ENCODE measurements at places on chromosomes 12 and 14. TPM values are rescaled to one million over a fixed set of nuclear protein-coding genes. Genes with fewer than 3 reads are reported as not detected.

GRCh38 chr12:93786656-93787397 is 109.7 kb downstream of the CRADD start:
- no peak overlapping the region for H3K4me3 ChIP-seq
- no peaks in the 10 kb centered on the region for H3K27me3 ChIP-seq
- DNase-seq = no peak
- H3K27ac ChIP-seq = no peak overlapping the region

DNA sequence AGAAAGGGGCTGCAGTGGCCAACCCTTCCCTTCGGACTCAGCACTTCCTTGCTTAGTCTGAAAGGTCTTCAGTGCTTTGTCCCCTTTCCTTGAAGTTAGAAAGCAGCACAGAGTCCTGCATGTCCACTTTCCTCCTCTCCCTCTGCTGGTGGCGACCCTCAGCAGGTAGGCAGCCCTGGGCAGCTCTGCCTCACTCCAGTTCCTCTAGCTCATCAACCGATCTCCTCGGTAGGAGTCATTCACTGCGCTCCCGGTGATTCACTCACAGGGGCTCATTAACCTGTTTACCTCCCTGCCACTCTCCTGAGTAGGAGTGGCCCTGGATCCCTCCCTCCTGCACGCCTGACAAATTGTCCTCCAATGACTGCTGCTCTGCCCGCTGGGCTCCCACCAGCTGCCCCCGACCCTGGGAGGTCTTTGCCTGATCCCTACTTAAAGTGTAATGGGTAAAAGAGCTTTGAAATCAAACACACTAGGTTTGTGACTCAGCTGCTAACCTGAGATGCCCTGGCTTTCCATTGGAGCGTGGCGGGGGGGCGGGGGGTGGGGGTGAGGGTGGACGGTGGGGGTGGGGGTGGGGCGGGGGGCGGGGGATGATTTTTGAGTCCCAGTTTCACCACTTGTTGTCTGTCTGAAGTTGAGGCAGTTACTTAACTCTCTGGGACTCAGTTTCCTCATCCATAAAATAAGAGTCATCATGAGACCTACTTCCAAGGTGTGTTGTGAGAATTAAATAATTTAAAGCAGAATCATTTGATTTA is 4.2 kb downstream of the SCNN1A start:
- peaks cover 13% of the 10 kb centered on the region for H3K4me1 ChIP-seq
- H3K27ac ChIP-seq = no peak overlapping the region
- H3K27me3 ChIP-seq = peaks cover 20% of the 10 kb centered on the region

- no peak for DNase-seq
- H3K36me3 ChIP-seq = no peaks in the 10 kb centered on the region
- H3K27me3 ChIP-seq = no peaks in the 10 kb centered on the region
- H3K4me3 ChIP-seq = no peak overlapping the region
These were observed 52.6 kb downstream of the RASSF8 start for GRCh38 chr12:26011099-26011498.

GRCh38 chr12:70354787-70355186 is 11.3 kb upstream of the KCNMB4 start:
- H3K36me3 ChIP-seq = no peaks in the 10 kb centered on the region
- H3K4me1 ChIP-seq = no peaks in the 10 kb centered on the region
- no peak overlapping the region for H3K4me3 ChIP-seq
- H3K27ac ChIP-seq = no peak overlapping the region
- DNase-seq = no peak

DNA sequence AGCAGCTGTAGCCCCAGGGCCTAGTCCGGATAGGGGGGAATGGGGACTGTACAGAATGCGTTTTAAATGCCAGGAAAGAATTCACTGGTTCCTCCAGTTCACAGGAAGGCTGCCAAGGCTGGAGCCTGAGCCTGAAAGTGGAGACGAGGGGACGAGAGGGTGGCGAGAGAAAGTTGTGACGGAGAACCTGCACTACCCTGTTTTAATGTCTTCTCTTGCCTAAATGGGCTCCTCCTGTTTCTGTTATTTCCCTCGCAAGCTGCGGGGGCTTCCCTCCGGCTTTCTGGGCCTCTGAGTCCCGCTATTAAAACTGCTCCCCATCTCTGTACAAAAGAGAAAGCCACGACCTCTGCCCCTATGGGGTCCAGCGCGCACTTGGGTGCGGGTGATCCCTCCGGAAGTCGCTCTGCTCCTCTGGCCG is 4.5 kb downstream of the C1QL4 start:
- DNase-seq = no peak
- H3K27me3 ChIP-seq = peaks cover 62% of the 10 kb centered on the region
- peaks cover 11% of the 10 kb centered on the region for H3K36me3 ChIP-seq

Gene ADCY4
- 11.9 TPM for polyA plus RNA-seq

Gene TECPR2
- polyA plus RNA-seq = 48.8 TPM

Gene KRT73
- not detected for polyA plus RNA-seq

Gene NRL
- polyA plus RNA-seq = 4.8 TPM

Gene RFLNA
- polyA plus RNA-seq = 20.0 TPM
